Activated T-helper 1 cell treated with anti-CD3 and anti-CD28 coated beads, Interleukin-2, amount 50 U/mL, for 16 hours (primary cell): ENCODE measurements at places on chromosomes 4 and X.
A peak's percentile ranks its signal among the peaks of the same experiment; 100 is the strongest.

DNA sequence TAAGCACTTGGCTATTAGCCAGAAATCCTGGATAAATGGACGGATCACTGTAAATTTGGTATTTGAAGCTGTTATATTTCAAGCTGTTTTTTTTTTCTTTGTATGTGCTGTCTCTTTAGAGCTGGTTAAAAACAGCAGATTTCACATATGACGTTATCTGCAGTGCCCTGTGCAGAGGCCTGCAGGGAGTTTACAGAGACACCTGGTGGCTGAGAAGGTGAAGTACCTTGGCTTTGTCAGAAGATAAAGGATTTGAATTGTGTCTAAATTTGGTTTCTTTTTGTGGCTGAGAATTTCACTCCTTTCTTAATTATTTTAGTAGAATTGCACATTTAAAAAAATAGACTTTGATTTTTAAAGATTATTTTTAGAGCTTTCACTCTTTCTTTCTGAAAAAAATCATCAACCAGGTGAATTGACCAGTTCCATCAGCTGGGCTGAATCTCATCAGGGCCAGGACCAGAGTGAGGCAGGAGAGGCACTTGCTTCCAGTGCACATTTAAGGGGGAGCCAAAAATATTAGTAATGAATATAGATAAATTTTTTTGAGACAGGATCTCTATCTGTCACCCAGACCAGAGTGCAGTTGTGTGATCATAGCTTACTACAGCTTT lies 9.6 kb upstream of the CHRNA9 start:
- DNase-seq = peak; percentile 49

- no peak for DNase-seq
These were observed 134.9 kb upstream of the GRIA3 start for GRCh38 chrX:123049071-123049625.

GRCh38 chr4:134298313-134298712 lies 96.7 kb upstream of the PABPC4L start:
- DNase-seq = no peak

DNA sequence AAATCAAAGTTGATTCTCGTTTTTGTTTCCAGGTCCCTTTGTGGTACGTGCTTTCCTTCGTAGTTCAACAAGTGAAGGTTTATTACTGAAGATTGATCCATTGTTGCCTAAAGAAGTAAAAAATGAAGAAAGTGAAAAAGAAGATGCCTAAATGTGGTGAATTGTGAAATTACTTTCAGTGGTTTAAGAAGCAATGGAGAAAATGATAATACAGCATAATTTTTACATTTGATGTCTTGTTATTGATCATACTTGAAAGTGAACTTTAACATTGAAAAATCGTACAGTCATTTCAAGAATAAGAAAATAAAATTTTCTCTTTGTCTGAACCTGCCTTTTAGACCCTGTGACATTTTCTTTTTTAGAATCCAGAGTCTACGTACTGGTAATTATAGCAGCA lies 89.8 kb downstream of the MRPL1 start:
- no peak for DNase-seq
